ENCODE measurements at places on chromosomes 4 and X.

DNA sequence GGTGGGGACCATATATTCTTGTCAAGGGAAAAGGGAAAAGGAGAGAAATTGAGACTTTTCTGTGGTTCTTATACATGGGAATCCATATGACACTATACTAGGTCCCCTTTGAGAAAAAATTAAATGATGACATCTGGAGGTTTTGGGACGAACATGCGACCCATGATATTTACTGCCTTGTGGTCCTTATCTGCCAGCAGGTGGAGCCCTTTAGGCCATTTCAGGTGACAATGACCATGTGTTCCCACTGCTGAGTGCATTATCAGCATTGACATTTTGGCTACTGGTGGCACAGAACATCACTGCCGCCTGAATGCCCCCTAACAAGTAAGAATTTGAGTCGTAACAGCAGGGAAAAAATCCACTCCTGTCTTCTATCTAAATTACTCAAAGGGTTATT is 843.4 kb downstream of the FSTL5 start:
- peak; percentile 22 for DNase-seq

- DNase-seq, result peak; percentile 99
These were observed 161.5 kb downstream of the PPARGC1A start for GRCh38 chr4:23728393-23728792.

DNA sequence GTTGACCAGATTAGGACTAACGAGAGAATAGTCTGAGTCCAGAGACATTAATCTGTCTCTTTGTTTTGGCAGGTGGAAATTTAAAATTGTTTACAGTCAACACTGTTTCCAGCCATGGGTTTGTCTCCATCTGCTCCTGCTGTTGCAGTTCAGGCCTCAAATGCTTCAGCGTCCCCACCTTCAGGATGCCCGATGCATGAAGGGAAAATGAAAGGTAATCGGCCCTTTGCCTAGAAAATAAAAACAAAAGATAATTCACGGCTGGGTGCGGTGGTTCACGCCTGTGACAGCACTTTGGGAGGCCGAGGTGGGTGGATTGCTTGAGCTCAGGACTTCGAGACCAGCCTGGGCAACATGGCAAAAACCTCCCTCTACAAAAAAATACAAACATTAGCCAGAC is 815 bp downstream of the HCCS start:
- no peak for DNase-seq

DNA sequence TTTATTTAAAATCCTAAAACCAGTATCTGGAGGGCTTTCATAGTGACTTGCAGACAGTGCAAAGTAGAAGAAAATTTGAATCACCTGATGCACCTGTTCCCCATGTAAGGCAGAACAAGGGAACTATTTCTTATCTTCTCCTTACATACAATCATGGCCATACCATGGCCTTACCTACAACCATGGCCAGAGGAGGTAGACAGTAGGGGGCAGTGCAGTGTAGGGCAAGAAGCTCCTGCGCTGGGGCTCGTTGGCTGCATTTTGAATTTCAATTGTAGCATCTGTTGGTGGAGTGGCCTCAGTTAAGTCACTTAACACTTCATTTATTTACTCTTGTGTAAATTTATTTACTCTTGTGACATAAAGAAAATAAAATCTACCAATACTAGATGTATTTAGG is 33.0 kb downstream of the GALNTL6 start:
- DNase-seq, result peak; percentile 56

- no peak for DNase-seq
These were observed 165.8 kb downstream of the ATOH1 start for GRCh38 chr4:93994175-93994994.

GRCh38 chrX:68844581-68844980 is 15.8 kb downstream of the EFNB1 start:
- DNase-seq, result no peak

DNA sequence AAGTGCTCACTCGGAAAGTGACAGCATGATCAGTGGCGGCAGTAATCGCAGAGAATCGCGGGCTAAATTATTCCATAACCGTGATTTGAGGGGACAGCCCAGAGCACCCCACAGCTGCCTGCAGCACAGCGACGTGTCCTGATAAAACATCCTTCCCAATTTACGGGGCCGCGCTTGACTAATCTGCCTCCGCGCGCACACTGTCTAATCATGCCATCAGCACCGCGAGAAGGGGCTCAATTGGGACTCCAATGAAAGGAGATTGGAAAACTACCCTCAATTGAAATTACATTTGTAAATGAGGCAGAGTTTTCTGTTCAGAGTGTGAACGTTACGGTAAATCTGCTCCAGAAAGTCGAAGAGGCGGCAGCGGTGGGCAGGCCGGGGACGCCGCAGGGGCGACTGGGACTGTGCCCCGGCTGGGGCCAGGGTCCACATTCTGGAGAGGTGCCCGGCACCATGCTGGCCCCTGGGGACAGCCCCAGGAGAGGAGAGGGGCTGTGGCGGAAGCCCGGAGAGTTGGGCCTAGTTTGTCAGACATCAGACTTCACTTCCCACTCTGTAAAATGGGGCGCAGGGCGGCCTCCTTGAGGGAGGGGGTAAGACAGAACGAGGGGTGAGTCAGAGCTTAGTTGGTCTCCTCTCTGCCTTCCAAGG is 107.7 kb downstream of the FAM53A start:
- DNase-seq, result no peak

GRCh38 chr4:112277220-112277619 is 8.5 kb downstream of the TIFA start:
- DNase-seq, result no peak

GRCh38 chrX:19750028-19750782 is 137.2 kb downstream of the SH3KBP1 start:
- DNase-seq, result no peak

GRCh38 chrX:97842468-97843199 is 958.9 kb downstream of the RPA4 start:
- no peak for DNase-seq

GRCh38 chr4:152719801-152720556 is 40.2 kb upstream of the TMEM154 start:
- peak; percentile 14 for DNase-seq

DNA sequence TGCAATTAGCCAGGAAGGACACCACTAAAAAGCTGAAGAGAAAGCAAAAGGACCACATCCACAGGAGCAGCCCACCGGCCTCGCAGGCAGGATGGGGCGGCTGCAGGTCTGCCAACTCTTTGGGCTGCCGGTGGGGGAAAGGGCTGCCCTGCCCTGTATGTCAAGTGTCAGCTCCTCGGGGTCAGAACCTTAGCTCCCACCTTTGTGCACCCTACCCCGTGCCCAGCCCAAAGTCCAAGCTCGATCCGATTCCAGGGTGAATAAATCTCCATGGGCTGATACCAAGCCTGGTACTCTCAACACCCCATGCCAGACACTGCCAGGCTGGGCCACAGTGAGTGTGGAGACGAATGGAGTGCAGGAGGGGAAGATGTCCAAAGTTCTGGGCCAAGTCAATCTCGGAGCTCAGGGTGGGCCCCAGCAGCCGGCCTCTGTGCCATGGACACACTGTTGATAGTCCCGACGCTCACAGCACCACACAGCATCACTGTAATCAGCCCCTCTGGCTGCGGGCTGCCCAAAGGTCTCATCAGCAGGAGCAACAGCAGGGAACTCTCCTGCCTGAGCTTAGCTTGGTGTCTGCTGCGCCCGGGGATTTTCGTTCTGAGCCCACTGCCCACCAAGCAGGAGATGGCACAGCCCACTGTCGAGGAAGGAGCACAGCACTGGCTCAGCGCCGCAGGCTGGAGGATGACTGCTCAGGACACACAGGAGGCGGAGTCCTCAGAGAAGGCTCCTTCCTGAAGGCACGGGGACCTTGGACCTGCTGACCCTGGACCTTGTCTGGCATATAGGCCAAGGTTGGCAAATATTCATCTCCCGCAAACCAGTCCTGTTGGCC is 84.4 kb downstream of the JAKMIP1 start:
- no peak for DNase-seq

DNA sequence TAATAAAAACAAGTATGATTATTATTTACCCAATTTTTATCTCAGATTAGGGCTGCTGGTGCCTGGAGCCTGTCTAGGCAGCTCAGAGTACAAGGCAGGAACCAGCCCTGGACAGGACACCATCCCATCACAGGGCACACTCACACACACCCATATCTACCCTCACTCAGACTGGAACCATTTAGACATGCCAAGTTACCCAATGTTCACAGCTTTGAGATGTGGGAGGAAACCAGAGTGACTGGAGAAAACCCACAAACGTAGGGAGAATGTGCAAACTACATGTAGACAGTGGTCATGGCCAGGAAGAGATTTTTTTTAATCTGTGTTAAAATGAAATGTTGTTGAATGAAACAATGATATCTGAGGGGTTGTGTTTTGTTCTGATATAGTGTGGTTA is 35.7 kb upstream of the ADGRA3 start:
- no peak for DNase-seq

DNA sequence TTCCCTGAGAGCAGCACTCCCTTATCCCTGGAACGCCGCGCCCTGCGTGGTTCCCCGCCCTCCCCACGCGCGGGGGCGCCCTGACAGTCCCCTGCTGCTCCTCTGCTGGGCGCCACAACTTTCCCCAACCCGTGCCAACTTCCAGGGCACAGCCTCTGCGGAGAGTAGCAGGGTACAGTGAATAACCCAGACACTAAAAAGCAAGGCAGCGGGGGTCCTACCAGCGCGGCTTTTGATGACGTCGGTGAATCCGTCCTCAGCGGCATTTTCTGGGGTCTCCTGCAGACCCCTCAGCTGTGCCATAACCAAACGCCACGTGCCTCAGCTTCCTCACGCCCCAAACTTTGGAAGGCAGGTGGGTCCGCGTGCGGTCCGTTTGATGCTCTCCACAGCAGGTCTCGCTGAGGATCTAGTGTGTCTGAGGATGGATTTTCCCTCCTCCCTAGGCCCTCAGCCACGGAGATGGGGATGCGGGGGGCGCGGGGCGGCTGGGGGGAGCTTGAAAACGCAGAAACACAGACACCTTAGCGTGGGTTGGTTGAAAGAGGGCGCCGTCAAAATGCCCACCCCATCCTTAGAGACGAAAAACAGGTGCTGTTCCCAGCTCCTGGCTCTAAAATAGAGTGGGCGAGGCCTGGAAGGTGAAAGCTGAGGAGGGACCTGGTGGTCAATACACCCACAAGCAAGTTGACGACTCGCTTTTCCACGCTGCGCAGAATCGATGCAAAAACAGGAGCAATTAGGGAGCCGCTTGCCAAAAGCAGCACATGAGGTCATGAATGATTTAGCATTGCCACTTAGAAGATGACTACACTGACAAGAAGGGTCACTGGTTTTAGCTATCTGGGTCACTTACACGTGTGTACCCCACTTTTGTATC is 405.6 kb downstream of the FAM47A start:
- no peak for DNase-seq

DNA sequence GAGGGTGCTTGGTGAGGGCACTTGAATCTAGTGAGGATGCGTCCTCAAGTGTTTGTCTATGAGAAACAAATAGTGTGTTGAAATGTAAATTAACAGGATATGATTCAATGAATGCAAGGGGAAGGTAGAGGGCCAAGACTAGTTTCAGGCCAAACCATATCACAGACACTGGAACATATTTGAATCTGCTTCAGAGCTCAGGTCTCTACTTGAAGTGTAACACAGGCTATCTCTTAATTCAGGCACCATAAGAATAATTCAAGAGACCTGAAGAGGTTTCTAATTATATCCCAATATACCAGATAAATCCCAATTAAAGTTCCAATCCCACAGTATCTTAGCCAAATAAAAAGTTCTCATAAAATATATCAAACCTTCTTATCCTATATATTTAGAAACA is 146.5 kb upstream of the INTU start:
- no peak for DNase-seq

GRCh38 chr4:88955580-88956380 is 101.2 kb downstream of the FAM13A start:
- no peak for DNase-seq

- DNase-seq, result no peak
These were observed 756.1 kb downstream of the FAM133A start for GRCh38 chrX:94430091-94430490.

DNA sequence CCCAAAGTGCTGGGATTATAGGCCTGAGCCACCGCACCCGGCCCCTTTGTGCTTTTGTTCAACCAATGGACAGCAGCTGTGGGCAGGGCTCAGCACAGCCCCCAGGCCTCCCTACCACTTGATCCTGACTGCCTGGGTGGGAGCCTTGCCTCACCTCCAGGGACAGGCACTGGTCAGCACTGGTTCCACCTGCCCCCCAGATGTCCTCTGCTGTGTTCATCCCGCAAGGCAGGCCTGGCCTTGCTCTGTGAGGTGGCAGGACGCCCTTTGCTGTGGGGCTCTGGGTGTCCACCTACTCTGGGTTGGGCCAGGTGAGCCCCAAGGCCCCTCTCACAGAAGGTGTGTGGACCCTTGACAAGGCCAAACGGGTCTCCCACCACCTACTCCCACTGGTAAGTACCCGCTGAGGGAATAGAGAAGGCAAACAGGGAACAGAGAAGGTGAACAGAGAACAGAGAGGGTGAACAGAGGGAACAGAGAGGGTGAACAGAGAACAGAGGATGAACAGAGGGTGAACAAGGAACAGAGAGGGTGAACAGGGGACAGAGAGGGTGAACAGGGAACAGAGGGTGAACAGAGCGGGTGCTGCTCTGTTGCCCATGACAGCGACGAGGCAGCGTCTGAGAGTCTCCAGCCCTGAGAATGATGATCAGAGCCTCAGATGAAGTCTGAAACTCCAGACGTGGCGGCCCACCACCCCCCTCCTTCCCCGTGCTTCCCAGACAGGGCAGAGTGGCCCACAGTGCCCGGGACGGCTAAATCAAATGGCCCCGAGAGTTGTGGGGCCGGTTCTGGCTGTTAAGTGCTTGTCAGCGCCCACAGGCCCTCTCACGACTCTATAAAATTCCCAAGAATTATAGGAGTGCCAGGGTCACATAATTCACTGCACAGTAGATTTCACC is 55.0 kb upstream of the NKX1-1 start:
- DNase-seq, result no peak

- DNase-seq, result no peak
These were observed 18.2 kb downstream of the ATP1B4 start for GRCh38 chrX:120379937-120380681.

GRCh38 chr4:147761218-147761883 is 29.5 kb downstream of the ARHGAP10 start:
- DNase-seq, result no peak

- DNase-seq, result peak; percentile 62
These were observed at the start of gene EGF for GRCh38 chr4:109912706-109913595. Gene EGF, plus strand, starts transcription at chr4:109912883. Its CDS starts 453 bp downstream, at chr4:109913336.
